Activated T-cell treated with anti-CD3 and anti-CD28 coated beads, Interleukin-2, amount 50 U/mL, for 1 hour (primary cell): ENCODE measurements at places on chromosomes 7 and 10.

DNA sequence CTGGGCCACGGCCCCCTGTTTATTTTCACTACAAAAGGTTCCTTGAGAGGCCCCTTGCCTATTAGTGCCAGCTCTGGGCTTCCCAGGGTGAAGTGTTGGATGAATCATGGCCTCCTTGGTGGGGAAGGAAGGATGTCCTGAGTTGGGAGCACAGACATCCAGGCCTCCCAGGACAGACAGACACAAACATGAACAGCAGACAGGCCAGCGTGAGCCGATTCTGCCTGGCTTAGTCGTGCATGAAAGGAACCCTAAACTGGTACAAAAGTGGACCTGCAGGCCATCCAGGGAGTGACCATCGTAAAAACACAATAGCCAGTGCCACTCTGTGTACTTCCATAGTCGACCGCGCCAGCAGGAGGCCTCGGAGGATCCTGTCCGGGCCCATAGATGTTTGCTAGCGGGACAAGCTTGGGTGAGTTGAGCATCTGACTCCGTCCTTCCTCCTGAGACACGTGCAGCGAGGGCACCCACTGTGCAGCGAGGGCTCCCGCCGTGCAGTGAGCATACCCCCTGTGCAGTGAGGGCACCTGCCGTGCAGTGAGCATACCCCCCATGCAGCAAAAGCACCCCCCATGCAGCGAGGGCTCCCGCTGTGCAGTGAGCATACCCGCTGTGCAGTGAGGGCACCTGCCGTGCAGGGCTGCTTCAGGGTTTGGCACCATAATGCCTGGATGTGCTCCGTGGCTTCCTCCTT is 51.3 kb upstream of the PRKAR1B start:
- no peak for DNase-seq

GRCh38 chr7:121097577-121097976 is 109.1 kb downstream of the CPED1 start:
- no peak for DNase-seq

GRCh38 chr7:48088559-48089045 is 463 bp upstream of the UPP1 start:
- DNase-seq: no peak

DNA sequence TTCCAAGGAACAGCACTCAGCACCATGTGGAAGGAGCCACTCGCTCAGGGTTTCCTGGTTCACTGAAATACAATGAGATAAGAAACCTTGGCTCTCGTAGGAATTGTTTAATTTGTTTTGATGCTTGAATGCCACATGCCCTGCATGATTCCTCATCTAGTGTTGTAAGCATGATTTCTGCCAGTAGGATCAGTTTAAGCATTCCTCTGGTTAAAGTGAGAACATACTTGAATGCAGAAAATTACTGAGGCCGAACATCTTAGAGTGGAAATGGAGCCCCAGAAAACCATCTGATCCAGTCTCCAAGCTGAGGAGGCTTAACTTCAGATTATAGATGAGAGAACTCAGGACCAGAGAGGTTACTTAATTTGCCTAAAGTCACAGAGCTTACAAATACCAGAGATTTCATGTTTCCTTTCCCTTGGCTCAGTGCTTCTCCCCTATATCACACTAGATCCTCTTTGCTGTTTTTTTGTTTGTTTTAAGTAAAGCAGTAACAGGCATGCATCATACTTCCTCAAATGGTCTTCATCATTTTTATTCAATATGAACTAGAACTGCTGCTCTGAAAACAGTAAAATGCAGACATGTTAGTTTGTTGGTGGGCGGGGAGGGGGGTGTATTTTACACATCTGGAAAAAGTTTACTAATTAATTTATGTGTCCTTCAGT is 125.1 kb downstream of the ADAM12 start:
- DNase-seq: no peak

GRCh38 chr7:108314551-108314950 is 141.7 kb downstream of the NRCAM start:
- no peak for DNase-seq

GRCh38 chr10:116710076-116710475 is 32.3 kb downstream of the HSPA12A start:
- DNase-seq: no peak

- DNase-seq: no peak
Observed at GRCh38 chr7:74498354-74498753, 44.6 kb downstream of the GTF2IRD1 start.

- no peak for DNase-seq
Observed at GRCh38 chr10:43925793-43926192, 277.1 kb upstream of the ZNF32 start.

DNA sequence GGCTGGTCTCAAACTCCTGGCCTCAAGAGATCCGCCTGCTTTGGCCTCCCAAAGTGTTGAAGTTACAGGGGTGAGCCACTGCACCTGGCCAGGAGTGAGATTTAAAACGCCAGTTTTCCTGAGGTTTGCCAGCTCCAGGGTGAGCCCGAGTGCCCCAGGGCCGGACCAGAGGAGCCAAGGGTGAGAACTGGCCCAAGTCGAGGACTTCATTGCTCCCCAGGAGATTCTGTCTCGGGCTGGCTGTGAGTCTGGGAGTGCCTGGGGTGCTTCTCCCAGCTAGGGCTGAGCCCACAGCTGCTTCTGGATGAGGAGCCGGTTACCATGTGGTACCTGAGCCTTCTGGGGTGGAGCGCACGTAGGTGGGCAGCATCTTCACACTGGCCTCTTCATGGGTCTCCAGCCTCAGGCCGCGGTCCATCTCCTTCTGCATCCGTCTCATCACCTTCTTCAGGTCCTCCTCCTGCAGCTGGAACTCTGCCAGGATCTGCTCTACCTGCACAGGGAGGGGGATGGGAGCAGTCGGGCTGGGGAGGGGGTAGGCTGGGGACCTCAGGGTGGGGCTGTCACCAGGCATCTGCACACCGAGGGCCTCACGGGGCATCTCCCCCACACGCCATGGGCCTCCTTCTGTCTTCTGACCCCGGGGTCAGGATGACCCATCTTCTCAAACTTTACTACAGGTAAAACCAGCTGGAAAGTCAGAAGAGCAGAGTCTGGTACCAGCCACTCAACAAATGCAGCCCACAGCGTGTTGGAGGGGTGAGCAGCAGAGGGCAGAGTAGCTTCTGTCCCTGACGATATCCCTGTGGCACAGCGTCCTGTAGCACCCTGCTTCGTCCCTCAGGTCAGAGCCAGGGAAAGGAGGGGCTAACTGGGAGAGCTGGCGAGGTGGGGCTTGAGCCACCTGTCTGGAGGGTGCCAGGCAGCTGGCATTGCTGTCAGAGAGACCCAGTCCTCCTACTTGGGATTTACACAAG is 12.1 kb upstream of the MYL7 start:
- DNase-seq: no peak

DNA sequence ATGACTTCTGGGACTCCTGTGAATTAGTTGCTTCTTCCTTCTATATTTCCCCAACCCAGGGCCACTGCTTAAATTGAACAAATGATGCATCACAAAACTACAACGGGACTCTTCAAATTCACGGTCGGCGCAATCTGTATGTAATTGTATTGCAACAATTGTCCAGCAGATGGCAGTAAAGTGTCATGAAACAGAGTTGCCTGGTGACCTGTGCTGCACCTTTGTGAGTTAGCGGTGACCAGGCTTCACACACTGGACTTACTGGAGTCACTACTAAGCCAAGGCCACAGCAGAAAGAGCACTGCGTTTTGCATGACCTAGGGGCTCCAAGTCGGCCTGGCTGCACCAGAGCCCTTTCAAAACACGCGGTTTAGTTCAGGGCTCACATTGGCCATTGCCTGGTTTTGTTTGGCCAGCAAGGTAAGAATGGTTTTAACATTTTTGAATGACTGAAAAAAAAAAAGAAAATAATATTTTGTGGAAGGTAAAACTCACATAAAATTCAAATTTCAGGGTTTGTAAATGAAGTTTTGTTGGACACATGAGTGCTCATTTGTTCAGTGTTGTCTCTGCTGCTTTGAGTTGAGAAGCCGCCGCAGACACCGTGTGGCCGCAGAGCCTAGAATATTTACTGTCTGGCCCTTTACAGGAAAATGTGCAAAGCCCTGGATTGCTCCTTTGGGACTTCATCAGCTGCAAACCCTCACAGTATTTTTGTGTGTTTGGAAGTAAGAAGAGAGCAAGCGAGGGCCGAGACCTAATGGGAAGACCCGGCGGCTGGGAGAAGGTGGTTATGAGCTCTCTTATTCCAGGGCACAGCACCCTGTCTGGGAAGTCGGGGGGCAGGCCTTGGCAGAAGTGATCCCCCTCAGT is 23.2 kb upstream of the ZNF32 start:
- DNase-seq: peak; percentile 35

DNA sequence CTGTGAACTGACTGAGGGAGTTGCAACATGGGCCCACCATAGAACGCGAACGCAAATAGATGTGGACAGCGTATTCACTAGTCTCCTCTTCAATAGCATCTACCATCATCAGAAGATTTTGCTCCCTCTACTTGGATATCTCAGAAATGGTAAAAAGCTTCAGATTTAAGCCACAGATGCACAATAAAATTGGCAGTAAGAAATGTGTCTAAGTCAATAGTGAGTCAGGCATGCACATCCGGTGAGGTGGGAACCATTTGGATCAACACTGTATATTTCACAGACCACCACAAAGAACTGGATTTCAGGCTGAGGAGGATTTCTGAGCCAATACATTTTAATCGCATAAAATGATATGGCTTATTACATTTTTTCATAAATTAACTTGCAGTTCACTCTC is 111.5 kb upstream of the ADAM12 start:
- no peak for DNase-seq

- DNase-seq: no peak
Observed at GRCh38 chr7:47771336-47771989, 176.8 kb downstream of the PKD1L1 start.

- DNase-seq: no peak
Observed at GRCh38 chr7:129401967-129402860, 32.0 kb upstream of the STRIP2 start.

GRCh38 chr10:108327706-108328105 is 1163.2 kb upstream of the SORCS1 start:
- no peak for DNase-seq

DNA sequence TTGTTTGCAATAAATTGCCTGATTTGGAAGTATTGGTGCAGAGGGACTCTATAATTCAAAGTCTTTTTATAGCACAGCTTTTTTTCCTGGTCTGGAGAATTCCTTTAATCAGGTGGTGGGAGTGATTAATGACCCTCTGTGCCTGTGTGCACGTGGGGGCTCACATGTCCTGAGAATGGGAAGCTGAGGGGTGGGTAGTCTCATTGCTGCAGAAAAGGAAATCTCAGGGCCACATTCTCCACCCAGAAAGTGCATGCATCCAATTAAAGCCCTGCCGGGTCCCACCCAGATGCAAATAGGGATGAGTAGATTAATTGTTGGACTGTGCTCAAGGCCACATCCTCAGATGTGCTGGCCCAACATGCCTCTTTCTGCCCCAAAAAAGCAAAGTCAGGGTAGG is 324.7 kb downstream of the CXCL12 start:
- no peak for DNase-seq

GRCh38 chr7:158606671-158607424 is 19.2 kb upstream of the PTPRN2 start:
- no peak for DNase-seq

GRCh38 chr7:143493751-143494150 is 16.1 kb downstream of the TAS2R41 start:
- DNase-seq: no peak

GRCh38 chr10:71078454-71079145 is 133.8 kb upstream of the UNC5B start:
- no peak for DNase-seq

GRCh38 chr7:116942504-116942903 is 10.8 kb upstream of the ST7 start:
- no peak for DNase-seq

GRCh38 chr10:20990604-20991003 is 93.5 kb upstream of the NEBL start:
- no peak for DNase-seq

GRCh38 chr7:5872326-5872725 is 8.3 kb upstream of the OCM start:
- DNase-seq: no peak

DNA sequence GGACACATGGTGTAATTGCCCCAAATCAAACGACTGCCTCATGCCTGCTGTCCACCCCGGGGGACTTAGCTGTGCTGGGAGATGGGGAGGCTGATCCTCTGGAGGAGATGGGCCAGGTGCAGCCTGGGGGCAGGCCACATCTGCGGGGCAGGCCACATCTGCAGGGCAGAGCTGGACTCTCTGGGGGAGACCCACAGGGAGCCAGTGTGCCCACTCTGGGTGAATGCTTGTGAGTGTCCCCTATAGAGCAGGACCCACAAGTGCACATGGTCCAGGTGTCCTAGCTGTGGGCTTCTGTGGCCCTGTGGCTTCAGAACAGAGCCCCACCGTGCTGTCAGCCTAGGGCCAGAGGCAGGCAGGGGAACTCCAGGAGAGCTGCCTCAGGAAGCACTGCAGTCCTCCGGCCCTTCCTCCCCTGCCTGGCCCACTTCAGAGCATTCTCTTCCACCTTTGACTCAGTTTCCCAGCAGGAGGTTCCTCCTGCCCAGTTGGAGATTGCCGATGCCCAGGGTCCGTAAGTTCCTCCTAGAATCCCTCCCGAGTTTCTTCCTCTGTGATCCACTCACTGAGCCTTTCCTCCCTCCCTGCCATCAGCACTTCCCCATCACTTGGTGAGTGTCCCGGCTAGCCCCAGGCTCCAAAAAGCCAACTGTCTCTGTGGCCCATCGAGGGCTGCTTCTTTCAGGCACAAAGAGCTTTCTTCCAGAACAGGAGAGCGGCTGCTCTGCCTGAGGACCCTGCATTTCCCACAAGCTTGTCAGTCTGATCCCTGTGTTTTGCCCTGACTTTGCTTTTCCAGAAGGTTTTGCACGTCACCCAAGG is 50.3 kb downstream of the ADCYAP1R1 start:
- no peak for DNase-seq

DNA sequence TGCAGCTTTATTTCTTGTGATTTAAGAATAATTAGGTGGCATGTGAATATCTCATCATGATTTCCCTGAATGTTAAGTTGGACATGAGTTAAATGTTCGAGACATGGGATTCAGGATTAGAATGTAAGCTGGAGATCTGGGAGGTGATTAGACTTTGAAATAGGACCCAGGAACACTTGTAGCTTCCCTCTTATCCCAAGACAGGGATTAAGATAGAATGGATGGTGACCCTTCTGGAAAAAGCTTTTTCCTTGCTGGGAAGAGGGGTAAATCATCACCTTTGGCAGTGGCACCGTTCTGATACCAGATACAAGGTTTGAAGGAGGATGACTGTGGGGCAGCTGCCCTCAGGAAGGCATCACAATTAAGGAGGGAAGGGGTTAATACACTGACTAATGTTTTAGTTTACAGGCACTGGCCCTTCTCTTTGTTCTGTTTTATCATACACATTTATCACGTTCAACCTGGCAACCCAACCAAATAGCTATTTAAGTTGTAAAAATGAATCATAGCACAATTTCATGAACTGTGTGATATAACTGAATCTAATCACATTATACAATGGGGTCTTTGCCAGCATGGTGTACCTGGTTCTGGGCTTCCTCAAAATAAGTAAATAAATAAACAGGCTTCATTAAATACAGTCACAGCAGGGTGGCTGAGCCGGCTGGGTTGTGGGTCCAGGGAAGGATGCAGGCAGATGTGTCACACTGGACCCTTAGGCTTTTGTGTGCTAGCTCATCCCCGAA is 212.7 kb downstream of the LRMDA start:
- DNase-seq: no peak

GRCh38 chr10:7491949-7492659 is 81.3 kb upstream of the SFMBT2 start:
- no peak for DNase-seq
